Esophagus squamous epithelium (tissue), 5 donors: ENCODE measurements at places on chromosomes 6 and 20.

GRCh38 chr6:56790414-56790813 is 147.7 kb upstream of the DST start:
- DNase-seq = no peak

- no peak for DNase-seq
Observed at GRCh38 chr6:45002390-45003105, 325.6 kb upstream of the RUNX2 start.

DNA sequence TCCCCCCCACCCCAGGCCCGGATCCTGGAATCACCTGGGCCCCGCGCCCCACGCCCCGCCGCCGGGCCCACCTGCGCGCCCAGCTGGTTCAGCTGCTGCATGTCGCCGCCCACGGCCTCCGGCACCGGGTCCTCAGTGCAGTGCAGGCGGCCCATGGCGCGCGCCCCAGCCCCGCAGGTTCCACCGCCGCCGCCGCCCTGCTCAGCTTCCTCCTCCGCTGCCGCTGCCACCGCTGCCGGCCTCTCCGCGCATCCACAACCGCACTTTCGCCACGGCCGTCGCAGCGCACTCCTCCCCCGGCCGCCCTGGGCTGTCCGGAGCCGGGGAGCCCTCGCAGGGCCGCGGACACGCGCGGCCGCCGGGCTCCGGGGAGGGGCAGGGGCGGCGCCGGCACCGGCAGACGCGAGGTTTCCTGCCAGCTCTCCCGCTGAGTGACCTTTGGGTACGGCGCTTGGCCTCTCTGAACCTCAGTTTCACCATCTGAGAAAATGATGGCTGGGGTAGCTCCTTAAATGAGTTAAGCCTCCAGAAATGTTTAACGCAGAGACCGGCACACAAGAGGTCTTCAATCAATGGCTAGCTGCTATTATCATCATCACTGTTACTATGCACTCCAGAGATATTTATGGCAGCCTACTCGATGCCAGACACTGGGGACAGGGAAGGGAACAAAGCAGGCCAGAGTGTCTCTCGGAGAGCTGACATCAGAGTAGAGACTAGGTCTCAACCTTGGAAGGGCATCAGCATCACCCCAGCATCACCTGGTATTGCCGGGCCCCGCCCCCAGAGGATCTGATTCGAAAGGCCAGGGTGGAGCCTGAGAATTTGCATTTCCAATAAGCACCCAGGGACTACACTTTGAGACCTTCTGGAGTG is at the start of gene COMMD7:
TSS of gene COMMD7 (minus strand) at position 231 of the 876 bp plus-strand sequence. CDS start at position 155, 76 bp downstream.
- DNase-seq = no peak

GRCh38 chr6:140572129-140572528 is 1197.7 kb upstream of the CITED2 start:
- no peak for DNase-seq

DNA sequence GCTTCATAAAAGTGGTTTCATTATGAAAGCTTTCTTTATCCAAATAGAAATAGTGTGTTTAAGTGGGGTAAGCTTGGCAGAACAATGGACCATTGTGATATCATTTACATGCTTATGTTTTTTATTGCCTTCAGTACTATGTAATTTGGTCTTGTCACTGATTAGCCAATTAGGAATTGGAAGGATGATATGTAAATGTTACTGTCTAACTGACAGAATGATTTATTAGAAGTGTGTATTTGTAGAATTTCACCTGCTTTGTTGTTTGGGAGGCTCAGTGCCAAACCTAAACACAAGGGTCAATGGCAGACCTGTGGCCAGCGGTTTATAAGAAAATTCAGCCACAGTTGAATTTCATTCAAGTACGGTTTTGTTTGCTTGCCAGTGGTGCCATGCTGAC is 39.0 kb downstream of the AIG1 start:
- no peak for DNase-seq

DNA sequence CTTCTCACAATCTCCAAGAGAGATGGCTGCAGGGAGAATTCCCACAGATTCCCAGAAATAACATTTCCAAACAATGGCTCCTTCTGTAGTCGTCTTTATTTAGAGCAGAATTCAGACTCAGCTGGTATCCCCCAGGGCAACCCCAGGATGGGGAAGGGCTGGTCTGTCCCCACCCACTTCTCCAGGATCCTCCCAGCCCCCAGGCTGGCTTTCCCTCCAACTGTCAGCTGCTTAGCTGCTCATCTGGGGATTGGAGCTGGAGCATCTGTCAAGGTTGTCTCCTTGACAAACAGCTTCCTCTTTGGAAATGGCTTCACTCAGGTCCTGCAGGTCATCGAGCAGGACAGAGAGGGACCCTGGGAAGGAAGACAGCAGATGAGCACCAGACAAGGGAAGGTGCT is 3.5 kb upstream of the PSORS1C2 start:
- no peak for DNase-seq

DNA sequence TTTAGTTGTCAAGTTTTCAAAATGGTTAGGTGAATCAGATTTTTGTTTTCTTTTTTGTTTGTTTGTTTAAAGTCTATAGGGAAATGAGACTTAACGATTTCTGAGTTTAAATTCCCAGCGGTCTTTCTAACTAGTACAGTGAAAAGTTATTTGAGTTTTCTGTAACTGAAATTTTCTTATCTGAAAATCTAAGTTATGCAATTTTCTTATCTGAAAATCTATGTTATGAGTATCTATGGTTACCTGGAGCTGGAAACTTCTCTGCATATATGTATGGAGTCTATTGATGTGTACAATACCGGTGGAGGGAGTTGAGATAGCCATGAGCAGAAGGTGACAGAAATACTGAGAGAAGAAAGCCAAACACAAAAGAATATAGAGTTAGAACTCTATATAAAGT is 102.6 kb downstream of the MANEA start:
- no peak for DNase-seq

- DNase-seq = no peak
Observed at GRCh38 chr6:29107758-29108157, at the start of gene OR2J3. OR2J3 (plus strand) TSS chr6:29108058; CDS start chr6:29111891, 3,833 bp downstream.
